ENCODE measurements at places on chromosomes 4 and X.

DNA sequence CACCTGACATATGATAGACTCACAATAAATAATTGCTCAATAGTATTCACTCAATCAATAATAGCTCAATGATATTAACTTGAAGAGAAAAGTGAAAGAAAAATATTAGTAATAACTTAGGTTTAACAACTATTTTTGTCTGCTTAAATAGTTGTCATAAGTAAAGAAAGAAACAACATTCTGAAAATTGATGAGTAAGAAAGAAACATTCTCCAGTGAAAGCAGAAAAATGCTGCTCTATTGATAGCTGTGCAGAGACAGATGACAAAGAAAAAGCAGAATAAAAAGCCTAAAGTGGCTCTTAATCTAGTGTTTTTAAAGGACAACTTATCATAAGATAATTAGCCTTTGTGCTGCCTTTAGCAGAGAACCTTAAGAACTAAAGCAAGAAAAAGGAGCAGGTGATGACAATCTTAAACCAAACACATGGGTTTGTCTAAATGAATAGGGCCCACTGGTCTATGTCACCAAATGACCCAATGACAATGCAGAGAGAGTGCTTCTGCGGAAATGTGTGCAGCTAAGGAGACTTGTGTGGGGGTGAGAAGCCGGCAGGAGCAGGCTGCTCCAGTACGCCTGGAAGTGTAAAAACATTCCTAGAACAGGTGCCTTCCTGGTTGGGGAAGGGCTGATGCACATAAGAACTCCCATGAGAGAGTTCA lies 13.2 kb downstream of the HS3ST1 start:
- DNase-seq = no peak

GRCh38 chr4:158940271-158940670 lies 162.6 kb upstream of the RAPGEF2 start:
- DNase-seq = no peak

DNA sequence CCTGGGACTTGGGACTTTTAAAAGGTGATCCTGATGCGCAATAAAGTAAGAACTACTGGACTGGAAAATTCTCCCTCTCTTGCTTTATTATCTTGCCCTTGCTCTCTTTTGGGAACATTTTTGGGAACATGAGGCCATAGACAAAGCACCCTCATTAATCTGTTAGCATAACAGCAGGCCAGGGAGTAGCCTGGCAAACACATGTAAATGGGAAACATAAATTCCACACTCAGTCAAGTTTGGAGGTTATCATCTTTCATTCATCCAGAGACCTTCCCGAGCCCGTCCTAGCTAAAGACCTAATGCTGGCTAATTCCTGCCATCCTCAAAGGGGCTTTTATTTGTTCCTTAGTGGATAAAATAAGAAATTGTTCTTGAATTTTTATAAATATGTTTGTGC lies 162.8 kb upstream of the ARX start:
- no peak for DNase-seq

GRCh38 chrX:38282049-38282448 lies 45.3 kb downstream of the RPGR start:
- DNase-seq = no peak

DNA sequence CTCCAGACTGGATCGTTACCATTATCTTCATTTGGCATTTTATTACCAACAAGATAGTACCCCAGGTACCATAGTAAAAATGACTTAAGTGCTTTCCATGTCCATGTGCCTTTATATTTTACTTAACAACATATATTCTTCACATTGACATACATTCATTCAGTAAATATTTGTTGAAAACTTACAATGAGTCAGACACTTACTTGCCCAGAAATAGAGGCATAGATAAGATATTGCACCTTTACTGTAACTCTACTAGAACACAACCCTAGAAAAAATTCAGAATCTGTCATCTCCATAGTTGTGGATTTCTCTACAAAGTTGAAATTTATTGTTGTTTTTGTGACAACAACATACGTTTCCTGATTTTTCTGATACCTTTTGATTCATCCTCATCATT lies 640.6 kb downstream of the RPA4 start:
- DNase-seq = no peak

GRCh38 chr4:152099555-152099954 lies 338.7 kb upstream of the GATB start:
- DNase-seq = no peak

DNA sequence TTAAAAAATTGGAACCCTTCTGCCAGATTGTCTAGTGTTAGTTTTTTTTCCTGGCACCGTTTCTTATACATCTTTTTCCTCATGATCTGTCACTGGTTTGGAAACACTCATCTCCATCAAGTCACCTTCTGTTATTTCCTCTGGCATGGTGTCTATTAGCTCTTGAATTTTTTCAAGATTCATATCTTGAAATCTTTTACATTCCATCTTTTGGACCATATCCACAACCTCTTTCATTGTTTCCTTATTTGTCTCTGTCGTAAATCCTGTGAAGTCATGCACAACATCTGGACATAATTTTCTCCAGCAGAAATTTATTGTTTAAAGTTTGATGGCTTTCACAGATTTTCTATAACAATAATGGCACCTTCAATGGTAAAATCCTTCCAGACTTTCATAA lies 10.2 kb upstream of the TMEM185A start:
- DNase-seq = no peak
